ENCODE measurements at places on chromosomes 3 and 15.

DNA sequence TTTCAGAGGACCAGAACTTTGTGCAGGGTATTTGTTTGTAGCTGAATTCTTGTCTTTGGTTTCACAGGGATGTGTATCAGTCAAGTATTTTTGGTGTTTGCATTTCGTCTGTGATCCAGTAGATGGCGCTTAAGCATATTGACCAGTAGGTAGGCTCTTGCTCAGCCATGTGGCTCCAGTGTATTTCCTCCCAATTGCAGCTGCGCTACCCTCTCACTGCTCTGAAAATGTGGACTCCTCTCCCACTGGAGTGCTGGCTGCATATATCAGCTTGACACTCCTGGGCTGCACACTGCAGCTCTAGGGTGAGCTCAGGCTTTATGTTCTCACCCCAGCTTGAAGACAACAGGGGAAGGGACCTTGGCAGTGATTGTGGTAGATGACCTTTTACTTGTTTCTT is 1264.3 kb upstream of the ALCAM start:
- no peak for DNase-seq

DNA sequence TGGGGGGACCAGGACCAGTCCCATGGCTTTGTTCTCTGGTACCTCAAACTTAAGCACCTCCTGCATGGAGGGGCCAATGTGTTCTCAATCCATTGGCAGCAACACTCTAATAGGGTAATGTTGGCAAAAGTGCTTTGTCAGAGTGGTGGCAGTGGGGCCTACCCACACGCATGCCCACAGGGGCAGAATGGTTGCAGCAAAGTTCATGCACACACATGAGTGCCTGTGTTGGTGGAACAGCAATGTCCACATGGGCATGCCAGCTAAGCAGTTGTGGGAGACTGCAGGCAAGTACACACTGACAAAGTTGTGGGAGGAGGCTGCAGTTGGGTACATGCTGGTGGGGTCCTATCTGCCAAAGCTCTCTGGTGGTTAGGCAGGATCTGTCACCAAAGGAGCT is 645.2 kb downstream of the ZNF385D start:
- DNase-seq: no peak

GRCh38 chr15:36622197-36622795 is 42.9 kb downstream of the CDIN1 start:
- no peak for DNase-seq

GRCh38 chr3:12507591-12508281 is 23.5 kb downstream of the TSEN2 start:
- no peak for DNase-seq

GRCh38 chr3:58027704-58028317 is 19.6 kb downstream of the FLNB start:
- DNase-seq: no peak

DNA sequence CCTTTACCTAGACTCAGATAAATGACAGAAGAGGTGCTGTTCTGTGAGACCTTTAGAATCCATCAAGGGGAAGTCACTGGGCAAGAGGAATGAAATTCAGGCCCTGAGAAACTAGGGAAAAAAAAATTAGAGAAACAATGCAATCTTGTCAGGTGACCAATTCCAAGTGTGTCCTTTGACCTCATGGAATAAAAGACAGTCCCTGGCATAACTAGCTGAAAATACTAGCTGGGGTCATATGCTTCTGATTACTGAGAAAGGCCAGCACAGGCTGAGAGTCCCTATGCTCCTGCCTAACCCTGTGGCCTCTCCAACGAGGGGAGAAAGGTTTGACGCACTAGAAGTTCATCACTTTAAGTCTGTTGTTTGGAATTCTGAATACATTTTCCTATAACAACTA is 167.3 kb downstream of the XXYLT1 start:
- no peak for DNase-seq

DNA sequence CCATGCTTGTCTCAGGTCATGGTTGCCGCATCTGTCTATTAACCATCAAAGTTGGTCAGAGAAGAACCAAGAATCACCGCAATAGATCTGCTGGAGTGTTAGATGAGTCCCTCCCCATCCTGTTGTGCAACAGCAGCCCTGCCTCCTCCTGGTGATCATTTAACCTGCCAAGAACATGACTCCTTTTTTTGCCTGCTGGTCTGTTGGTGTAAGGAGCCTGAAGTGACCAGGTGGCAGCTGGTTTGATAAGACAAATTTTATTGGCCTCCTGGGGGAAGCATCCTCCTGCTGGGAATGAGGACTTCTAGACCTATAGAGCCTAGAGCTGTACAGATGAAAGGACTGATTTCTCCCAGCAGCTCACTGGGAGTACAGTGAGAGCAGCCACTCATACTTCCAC is 43.5 kb upstream of the RAF1 start:
- DNase-seq: no peak

- peak; percentile 29 for DNase-seq
Measured at GRCh38 chr3:129439226-129439816, 427 bp downstream of the MBD4 start.

DNA sequence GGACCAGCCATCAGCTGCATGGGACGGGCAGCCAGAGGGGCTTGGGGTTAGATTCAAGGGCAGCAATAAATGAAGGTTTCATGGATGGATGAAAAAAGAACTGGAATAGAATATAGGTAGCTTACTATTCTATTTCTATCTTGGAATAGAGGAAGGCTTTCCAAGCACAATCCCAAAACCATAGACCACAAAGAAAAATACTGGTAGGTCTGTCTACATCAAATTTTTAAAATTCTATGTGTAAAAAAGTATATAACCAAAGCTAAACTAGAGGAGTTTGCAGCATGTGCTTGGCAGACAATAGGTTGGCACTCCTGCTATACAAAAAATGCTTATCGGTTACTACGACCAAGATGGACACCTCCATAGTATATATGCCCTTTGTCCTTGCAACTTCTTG is 7.2 kb upstream of the FBLN2 start:
- DNase-seq: no peak

DNA sequence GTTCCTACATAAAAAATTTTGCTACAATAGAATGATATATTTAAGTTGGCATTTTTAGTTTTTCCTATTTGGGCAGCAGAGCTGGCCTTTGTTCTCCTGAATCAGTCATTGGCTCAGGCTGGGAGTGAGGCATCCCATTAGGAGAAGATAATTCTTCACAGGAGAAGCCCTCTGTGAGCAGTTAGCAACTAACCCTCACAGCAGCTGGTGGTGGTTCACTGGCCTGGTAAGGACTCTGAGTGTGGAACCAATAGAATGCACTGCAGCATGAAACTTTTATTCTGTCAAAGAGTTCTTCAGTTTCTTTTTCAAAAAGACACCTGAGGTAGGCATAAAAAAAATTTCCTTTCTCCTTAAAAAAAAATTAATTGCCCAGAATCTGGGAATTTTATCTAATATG is 562.6 kb downstream of the ZNF385D start:
- no peak for DNase-seq

- DNase-seq: no peak
Measured at GRCh38 chr3:40689837-40690236, 165.1 kb downstream of the ZNF621 start.

GRCh38 chr3:144141496-144141895 is 169.9 kb downstream of the DIPK2A start:
- no peak for DNase-seq

DNA sequence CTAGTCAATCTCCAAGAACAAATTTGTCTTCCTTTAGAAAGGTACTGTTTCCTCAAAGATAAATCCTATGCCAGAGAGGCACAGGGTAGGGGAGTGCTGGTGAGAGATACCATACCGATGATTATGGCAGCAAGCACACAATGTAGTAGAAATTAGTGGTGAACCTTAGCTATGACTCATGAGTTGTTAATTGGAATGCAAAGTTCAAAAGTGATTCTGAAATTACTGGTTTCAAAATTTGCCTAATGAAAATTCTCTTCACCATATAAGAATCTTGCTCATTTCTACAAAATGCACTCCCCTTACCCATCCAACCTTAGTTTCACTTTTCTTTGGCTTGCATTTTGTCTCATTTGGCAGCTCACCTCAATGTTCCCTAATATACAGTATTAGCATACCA is 139.5 kb upstream of the SLC2A2 start:
- DNase-seq: no peak

DNA sequence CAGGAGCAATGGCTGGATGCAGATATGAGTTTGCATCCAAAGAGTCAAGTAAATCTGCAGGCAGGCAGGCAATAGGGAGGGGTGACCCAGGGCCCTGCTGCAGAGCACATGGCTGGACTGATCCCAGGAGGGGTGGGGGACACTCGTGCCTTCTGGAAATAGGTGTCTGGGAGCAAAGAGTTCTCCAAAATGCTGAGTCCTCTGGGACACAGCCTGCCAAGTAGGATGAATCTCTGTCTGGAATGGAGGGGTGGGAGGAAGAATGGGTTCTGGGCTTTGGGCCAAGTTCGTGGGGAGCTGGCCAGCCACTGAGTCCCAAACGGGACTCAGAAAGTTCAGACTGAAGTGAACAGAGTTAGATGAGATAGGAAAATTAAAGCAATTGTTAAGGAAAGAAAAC is 214.5 kb downstream of the MTHFS start:
- DNase-seq: no peak

- DNase-seq: no peak
Measured at GRCh38 chr3:45646051-45646585, 43.1 kb upstream of the SACM1L start.

DNA sequence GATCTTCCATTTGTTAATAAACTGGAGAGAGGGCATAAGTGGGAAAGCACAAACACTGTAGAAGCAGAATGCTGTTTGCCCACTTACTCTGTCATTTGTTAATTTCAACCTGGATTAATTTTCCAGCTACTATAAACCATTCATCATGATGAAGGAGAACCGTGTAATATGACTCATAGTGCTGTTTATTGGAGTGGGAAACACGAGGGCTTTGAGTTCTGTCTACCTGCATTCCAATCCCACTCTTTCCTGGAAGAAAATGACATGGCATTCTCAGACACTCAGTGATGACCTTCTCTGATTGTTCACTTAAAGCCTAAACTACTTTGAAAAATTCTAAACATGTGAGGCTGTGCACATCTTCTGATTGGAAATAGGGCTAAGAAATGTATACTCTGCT is 826.7 kb downstream of the AGBL1 start:
- no peak for DNase-seq

DNA sequence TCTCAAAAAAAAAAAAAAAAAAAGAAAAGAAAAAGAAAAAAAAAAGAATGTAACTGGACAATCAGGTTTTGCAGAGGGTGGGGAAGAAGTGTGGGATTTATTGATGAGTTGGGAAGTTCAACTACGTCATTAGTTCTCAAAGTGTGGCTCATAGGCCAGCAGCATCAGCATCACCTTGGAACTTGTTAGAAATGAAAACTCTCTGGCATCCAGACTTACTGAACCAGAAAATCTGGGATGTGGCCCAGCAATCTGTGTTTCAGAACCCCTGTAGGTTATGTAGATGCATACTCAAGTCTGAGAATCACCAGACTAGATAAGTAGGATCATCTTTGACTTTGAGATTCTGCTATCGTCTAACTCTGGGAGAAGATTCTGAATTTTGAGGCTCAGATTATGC is 45.8 kb upstream of the ETV5 start:
- DNase-seq: no peak

DNA sequence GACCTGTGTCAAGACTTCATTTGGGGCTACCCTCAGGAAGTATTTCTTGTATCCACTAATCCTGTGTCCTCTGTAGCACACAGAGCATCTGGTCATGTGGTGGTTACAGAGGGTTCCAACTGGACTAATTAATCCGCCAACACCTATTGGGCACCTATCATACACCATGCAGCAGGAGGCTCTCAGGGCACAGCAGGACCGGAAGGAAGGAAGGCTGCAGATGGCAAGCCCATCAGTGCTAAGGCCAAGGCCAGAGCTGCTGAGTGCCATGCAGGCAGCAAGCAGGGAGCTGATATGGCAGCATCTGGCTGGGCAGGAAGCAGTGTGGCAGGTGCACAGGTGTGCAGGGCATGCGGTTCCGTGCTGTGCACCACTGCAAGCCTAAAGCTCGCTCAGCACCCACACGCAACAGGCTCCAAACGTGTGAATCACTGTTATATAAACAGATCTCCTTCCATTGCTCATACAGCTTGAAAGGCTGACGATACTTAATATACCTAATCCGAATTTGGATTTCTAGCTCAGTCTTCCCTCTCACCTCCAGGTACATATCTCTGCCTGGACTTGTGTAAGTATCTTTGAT is 64.4 kb upstream of the SNRPA1 start:
- no peak for DNase-seq

DNA sequence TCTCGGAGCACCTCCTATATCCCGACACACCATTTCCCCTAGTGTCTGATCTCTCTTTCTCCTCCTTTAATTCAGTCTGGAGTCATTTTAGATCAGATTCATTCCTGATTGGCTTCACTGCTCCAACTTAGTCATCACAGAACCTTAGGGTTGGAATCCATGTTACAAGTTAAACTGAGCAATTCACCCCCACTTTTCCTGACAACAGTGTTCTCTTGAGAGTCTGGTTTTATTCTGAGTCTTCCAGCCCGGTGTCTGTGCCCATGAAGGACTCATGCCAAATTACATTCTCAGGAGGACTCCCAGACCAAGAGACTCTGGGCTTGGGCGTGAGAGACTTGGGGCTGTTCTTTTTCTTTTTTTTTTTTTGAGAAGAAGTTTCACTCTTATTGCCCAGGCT is 57.5 kb downstream of the LPP start:
- DNase-seq: no peak

- DNase-seq: no peak
Measured at GRCh38 chr15:92020804-92021203, 167.3 kb downstream of the SLCO3A1 start.

GRCh38 chr3:158792709-158793108 is 9.1 kb upstream of the MFSD1 start:
- DNase-seq: no peak

GRCh38 chr3:179194931-179195330 is 46.8 kb downstream of the PIK3CA start:
- no peak for DNase-seq

- DNase-seq: no peak
Measured at GRCh38 chr3:138941259-138941885, 5.6 kb downstream of the FOXL2 start.

GRCh38 chr15:70400766-70401541 is 303.2 kb upstream of the TLE3 start:
- no peak for DNase-seq

GRCh38 chr15:95825208-95825607 is 505.3 kb upstream of the NR2F2 start:
- no peak for DNase-seq

DNA sequence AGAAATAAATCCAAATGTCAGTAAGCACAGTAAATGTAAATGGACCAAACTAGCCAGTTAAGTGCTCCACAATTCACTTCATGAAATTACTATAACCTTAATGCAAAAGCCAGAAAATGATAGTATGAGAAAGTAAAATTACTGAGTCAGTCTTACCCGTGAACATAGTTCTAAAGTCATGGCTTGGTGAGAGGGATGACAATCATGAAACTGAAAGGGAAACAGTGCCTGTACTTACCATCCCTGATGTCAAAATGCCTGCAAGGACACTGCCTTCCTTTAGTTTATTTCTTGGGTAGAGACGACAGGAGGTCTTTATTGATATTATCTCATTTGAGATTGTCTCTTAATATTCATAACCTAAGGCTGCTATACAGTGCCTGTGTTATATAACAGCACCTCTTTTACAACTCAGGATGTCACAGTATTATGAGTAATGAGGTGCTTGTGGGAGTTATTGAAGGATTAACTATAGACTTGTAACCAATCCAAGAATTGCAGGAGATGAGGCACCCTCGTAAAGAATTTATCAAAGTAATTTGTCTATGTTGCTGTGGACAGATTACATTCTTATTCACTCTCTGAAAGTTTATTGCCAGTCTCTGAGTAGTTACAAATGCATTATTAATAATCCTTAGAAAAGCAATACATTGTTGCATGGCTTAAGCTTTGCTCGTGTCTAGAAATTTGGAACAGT is 142.9 kb upstream of the BFSP2 start:
- DNase-seq: no peak

All from GM18507 (cell line).